ENCODE measurements at places on chromosomes 4 and X. TPM values are rescaled to one million over a fixed set of nuclear protein-coding genes. Genes with fewer than 3 reads are reported as not detected.

DNA sequence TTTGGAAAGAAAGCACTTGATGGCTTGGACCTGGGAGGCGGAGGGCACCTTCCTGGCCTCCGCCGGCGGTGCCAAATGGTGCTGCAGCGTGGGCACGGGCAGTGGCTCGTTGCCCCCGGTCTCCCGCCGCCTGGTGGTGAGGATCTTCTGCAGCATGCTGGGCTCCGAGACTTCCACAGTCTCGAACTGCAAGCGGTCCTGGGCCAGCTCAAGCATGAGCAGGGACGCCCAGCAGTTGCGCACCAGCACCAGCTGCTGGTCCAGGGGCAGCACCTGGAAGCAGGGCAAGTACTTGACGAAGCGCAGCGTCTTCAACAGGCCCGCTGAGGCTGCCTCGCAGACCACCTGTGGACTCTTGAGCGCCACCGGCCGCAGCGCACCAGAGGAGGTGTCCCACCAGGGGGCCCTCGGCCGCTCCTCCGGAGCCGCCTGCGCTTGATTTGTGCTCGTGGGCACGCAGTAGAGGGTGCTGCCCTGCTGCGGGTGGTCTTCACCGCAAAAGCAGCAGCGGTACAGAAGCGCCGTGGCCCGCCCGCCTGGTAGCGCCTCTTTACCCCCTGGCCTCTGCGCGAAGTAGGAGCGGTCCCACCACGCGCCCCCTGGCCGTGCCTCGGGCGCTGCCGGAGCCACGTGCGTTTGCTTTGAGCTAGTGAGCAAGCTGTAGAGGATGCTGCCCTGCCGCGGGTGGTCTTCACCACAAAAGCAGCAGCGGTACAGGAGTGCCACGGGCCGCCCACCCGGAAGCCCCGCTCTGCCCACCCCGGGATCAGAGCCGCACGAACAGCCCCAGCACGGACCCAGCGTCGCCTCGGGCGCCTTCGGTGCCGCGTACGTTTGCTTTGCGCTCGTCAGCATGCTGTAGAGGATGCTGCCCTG is 689 bp downstream of the NR0B1 start:
- no peak overlapping the region for H3K27ac ChIP-seq
- H3K4me1 ChIP-seq, result no peaks in the 10 kb centered on the region
- H3K36me3 ChIP-seq, result no peaks in the 10 kb centered on the region
- DNase-seq, result peak; percentile 16
- peak overlapping the region; percentile 18 for H3K4me3 ChIP-seq

The DGAT2L6 gene
- polyA plus RNA-seq, result not detected

The ASB12 gene
- polyA plus RNA-seq, result 0.75 TPM

DNA sequence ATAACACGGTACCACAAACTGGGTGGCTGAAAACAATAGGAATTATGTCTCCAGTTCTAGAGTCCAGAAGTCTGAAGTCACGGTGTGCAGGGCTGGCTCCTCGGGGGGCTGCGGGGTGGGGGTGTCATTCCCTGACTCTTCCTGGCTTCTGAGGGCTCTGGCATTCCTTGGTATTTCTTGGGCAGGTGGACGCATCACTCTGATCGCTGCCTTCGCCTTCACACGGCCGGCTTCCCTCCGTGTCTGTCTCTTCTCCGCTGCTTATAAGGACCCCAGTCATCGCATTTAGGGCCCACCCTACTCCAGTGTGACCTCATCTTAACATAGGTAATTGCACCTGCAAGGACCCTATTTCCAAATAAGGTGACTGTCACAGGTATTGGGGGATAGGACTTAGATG is 134.6 kb downstream of the CPZ start:
- H3K4me1 ChIP-seq, result no peaks in the 10 kb centered on the region
- H3K27me3 ChIP-seq, result peaks cover 3% of the 10 kb centered on the region
- H3K27ac ChIP-seq, result no peak overlapping the region
- H3K36me3 ChIP-seq, result no peaks in the 10 kb centered on the region
- no peak for DNase-seq

DNA sequence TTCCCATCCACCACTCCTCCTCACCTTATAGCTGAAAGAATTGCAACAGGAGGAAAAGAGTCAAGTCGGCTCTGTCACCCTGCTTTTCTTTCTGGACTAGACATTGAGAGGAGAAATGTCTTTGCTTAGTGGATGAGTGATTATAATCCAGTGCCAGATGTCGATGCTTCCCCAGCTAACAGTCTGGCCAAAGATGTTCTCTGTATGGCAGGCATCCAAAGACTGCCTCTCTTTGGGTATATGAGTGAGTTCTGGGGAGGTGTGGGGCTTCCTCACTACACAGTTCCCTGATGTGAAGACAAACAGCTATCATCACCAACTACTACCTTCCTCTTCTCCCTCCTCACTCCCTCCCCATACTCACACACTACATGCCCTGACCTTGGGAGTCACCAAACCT is 90.9 kb downstream of the COMMD8 start:
- no peaks in the 10 kb centered on the region for H3K4me1 ChIP-seq
- no peaks in the 10 kb centered on the region for H3K27me3 ChIP-seq
- DNase-seq, result no peak

The PRKG2 gene
- not detected for polyA plus RNA-seq

- H3K27me3 ChIP-seq, result no peaks in the 10 kb centered on the region
- no peak within 1 kb of the TSS for H3K27ac ChIP-seq
- DNase-seq, result peak; percentile 3
- H3K4me3 ChIP-seq, result no peak within 1 kb of the TSS
- H3K4me1 ChIP-seq, result no peaks in the 10 kb centered on the region
These were observed at the start of gene CYSLTR1 for GRCh38 chrX:78327370-78328086. Gene CYSLTR1 (minus strand): TSS chrX:78327611. CDS start chrX:78273746, 53,865 bp downstream.

- no peaks in the 10 kb centered on the region for H3K36me3 ChIP-seq
- no peaks in the 10 kb centered on the region for H3K4me1 ChIP-seq
- no peaks in the 10 kb centered on the region for H3K27me3 ChIP-seq
- no peak overlapping the region for H3K4me3 ChIP-seq
- peak; percentile 64 for DNase-seq
These were observed 1263.6 kb downstream of the C4orf33 start for GRCh38 chr4:130359542-130359941.

GRCh38 chrX:13275031-13275430 is 44.8 kb downstream of the ATXN3L start:
- H3K4me1 ChIP-seq, result no peaks in the 10 kb centered on the region
- no peak overlapping the region for H3K4me3 ChIP-seq
- H3K27ac ChIP-seq, result no peak overlapping the region

GRCh38 chrX:19904778-19905367 is 17.5 kb upstream of the SH3KBP1 start:
- H3K4me1 ChIP-seq, result no peaks in the 10 kb centered on the region
- DNase-seq, result peak; percentile 62
- no peaks in the 10 kb centered on the region for H3K36me3 ChIP-seq
- no peak overlapping the region for H3K4me3 ChIP-seq
- no peaks in the 10 kb centered on the region for H3K27me3 ChIP-seq

DNA sequence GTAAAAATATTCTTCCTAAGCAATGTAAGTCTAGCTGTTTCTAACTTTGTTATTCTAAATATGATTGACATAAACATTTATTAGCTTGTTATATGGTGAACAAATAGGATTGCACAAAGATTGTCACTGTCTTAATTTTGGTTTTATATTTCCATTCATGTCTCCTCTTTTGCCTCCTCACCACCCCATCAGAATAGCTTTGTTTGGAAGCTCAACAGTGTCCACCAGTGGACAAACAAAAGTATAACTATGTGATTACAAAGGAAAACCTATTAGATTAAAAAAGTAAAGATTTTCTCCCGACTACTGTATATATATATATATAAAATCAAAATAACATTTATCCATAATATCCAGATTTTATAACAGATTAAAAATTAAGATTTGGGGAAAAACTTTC is 468.2 kb downstream of the ZIC3 start:
- no peaks in the 10 kb centered on the region for H3K36me3 ChIP-seq
- no peak overlapping the region for H3K4me3 ChIP-seq
- no peaks in the 10 kb centered on the region for H3K4me1 ChIP-seq
- no peaks in the 10 kb centered on the region for H3K27me3 ChIP-seq

DNA sequence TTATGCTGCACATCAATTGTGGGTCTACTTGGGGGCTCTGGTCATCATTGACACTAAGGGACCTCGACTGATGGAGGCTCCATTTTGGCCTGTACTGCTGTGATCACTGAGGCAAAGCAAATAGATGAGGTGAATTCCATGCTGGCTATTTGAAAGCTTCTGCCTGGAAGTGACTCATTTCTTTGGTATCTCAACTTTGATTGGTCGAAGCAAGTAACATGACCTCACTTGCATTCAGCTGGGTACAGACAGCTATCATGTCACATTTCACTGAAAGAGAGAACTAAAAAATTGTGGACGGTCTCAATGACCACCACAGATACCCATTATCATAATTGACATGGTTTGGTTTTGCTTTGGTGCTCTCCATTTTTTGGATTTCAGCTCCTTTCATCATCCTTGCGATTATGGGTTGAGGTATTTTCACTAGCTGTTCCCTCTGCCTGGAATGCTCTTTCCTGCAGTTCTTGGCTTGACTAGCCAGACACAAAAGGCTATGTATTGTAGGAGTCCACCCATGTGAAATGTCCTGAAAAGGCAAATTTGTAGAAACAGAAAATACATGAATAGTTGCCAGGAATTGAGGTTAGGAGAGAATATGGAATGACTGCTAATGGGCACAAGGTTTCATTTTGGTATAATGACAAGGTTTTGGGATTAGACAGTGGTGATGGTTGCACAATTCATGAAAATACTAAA is 369.2 kb upstream of the LCORL start:
- no peaks in the 10 kb centered on the region for H3K36me3 ChIP-seq
- H3K4me3 ChIP-seq, result no peak overlapping the region
- H3K4me1 ChIP-seq, result no peaks in the 10 kb centered on the region
- no peak overlapping the region for H3K27ac ChIP-seq
- no peaks in the 10 kb centered on the region for H3K27me3 ChIP-seq
- DNase-seq, result no peak

The NSUN7 gene
- polyA plus RNA-seq, result 12.4 TPM

DNA sequence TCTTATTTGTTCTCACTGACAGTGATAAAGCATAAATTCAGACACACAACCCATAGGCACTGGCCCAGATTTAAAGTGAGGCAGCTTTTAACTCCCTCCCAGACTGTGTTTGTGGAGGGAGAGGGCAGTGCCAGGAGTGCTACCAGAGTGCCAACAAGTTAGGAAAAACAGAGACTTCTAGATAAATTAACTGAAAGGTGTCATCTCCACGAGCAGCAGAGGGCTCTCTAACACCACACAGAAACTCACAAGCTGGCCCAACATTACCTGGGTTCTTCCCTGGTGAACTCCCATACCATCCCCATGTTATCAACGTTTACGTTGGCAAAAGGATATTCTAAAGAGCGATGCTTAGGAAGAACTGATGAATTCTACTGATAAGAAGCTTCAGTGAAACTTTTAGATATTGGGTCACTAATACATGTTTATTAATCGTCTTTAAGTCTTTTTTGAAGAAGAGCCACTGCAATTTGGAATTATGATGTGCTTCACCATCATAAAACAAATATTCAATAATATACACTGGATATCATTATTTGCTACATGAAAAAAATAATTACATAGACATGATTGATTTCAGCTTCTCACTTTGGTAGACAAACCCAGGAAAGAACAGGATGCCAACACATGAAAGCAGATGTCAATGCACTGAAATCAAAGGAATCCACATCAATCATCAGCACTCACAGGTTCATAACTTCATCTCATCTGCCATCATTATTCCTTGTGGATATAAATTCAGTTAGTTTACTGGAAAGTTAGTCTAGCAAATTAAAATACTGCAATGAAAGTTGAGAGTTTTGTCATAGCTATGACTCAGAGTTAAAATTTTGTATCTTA is 121.2 kb upstream of the NAP1L5 start:
- H3K36me3 ChIP-seq, result no peaks in the 10 kb centered on the region
- H3K27me3 ChIP-seq, result no peaks in the 10 kb centered on the region
- no peak overlapping the region for H3K27ac ChIP-seq

The NWD2 gene
- polyA plus RNA-seq, result not detected

The MAGEC1 gene
- not detected for polyA plus RNA-seq

GRCh38 chrX:16770970-16771482 is 15.2 kb upstream of the TXLNG start:
- peaks cover 7% of the 10 kb centered on the region for H3K4me1 ChIP-seq
- no peak overlapping the region for H3K4me3 ChIP-seq
- no peaks in the 10 kb centered on the region for H3K27me3 ChIP-seq
- DNase-seq, result no peak

GRCh38 chr4:8727546-8728510 is 135.3 kb downstream of the CPZ start:
- no peak overlapping the region for H3K4me3 ChIP-seq
- peaks cover 3% of the 10 kb centered on the region for H3K27me3 ChIP-seq
- no peaks in the 10 kb centered on the region for H3K36me3 ChIP-seq
- H3K4me1 ChIP-seq, result no peaks in the 10 kb centered on the region
- no peak overlapping the region for H3K27ac ChIP-seq
- no peak for DNase-seq

DNA sequence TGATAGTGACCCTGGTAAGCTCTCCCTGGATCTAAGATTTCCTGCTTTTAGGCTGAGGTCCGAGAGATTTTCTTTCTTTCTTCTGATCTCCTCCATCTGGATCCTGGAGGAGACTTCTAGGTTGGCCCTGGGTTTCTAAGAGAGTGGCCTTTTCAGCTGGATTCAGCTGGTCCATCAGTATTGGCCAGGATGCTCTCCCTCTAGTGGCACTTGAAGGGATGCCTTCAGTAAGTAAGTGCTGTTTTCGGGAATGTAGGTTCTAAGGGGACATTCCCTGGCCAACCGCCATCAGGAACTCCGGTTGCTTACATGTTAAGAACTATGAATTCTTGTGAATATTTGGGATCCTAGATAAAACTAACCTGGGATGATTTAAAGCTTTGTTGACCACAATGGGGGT is 56.9 kb downstream of the SERTM2 start:
- H3K4me3 ChIP-seq, result no peak overlapping the region
- H3K36me3 ChIP-seq, result no peaks in the 10 kb centered on the region
- H3K4me1 ChIP-seq, result no peaks in the 10 kb centered on the region
- DNase-seq, result peak; percentile 50

- no peaks in the 10 kb centered on the region for H3K4me1 ChIP-seq
- no peaks in the 10 kb centered on the region for H3K27me3 ChIP-seq
- H3K36me3 ChIP-seq, result no peaks in the 10 kb centered on the region
- H3K27ac ChIP-seq, result no peak overlapping the region
- DNase-seq, result no peak
These were observed 21.4 kb downstream of the PLAC1 start for GRCh38 chrX:134636851-134637250.

DNA sequence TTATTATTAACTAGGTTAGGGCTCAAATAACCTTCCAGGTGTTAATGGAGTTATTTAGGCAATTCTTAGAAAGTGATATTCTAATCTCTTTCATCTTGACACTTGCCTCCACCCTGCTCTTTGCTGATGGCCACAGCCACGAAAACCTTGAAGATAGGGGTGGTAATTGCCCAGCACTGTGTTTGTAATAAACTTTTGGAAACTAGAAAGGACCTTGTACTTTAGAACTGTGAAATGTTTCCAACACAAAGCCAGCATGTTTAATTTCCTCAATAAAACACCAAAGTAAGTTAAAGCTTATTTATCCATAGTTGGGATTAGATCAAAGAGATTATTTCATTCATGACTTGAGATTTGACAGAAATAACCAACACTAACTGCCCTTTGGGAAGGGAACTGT is 78.3 kb downstream of the MAOA start:
- peaks cover 12% of the 10 kb centered on the region for H3K4me1 ChIP-seq
- no peak overlapping the region for H3K4me3 ChIP-seq
- H3K36me3 ChIP-seq, result no peaks in the 10 kb centered on the region
- no peaks in the 10 kb centered on the region for H3K27me3 ChIP-seq
- H3K27ac ChIP-seq, result no peak overlapping the region

The ARAP2 gene
- polyA plus RNA-seq, result 0.70 TPM

- DNase-seq, result no peak
- no peaks in the 10 kb centered on the region for H3K27me3 ChIP-seq
- H3K27ac ChIP-seq, result no peak overlapping the region
These were observed 67.1 kb upstream of the MYOZ2 start for GRCh38 chr4:119068529-119068962.
